Brain microvascular endothelial cell (primary cell): ENCODE measurements at places on chromosomes 1 and 21.

DNA sequence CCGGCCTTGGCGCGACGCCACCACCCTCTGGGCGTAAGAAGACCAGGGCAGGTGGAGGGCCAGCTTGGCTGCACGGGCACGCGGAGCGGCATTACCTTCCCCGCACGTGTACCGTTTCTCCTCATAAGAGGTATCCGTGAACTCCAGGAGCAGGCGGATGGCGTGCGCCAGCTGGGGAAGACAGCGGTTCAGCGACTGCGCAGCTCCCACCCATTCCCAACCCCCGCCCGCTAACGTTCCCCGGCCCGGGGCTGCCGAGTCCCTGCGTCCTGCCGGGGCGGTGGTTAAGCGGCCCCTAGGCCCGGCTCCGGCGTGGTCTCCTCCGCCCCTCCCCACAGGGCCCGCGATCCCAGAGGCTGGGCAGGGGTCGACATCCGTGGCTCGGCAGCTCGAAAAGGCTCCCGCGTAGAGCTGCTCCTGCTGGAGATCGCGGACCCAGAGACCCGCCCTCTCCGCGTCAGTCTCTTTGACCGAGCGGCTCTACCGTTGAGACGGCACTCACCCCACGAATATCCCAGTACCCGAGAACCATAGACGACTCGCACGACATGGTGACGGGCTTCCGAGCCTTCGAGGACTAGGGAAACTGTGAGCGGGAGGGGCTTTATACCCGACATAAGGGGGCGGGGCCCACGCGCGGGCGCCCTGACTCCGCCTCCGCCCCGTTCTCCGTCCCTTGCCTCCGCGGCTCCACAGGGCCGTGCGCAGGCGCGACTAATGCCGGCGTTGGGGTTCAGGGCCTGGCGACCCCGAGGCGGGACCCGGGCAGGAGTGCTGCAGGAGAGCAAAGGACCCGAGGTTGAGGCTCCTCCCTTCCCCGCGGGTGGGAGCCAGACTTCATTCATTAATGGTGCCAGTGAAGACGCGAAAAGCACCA, 862 bp downstream of the GSTM3 start:
- peak; percentile 65 for DNase-seq

DNA sequence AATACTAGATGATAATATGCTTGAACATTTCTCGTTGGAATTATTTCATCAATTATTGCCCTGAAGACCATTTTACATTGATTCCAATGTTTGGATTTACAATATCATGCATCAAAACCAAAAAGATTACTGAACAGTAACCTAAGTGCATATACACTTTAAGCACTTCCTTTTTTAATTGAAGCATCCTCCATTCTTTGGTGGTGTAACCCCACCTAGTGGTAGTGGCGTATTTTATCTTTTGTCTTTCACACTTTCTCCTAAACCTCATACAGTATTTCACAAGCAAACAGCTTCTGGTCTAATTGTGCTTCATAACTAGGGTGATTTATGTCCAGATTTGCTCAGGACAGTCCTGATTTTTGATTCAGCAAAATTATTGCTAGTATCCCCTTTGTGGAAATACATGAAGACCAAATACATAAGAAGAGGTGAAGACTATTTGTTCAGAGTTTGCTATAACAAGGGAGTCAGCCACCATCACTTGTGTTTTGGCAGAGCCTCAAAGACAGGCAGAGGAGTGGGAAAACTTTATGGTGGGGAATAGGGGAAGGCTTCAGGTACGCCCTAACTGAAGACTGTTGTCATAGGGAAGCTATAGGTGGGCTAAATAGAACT, 3.4 kb upstream of the NVL start:
- DNase-seq, result no peak

DNA sequence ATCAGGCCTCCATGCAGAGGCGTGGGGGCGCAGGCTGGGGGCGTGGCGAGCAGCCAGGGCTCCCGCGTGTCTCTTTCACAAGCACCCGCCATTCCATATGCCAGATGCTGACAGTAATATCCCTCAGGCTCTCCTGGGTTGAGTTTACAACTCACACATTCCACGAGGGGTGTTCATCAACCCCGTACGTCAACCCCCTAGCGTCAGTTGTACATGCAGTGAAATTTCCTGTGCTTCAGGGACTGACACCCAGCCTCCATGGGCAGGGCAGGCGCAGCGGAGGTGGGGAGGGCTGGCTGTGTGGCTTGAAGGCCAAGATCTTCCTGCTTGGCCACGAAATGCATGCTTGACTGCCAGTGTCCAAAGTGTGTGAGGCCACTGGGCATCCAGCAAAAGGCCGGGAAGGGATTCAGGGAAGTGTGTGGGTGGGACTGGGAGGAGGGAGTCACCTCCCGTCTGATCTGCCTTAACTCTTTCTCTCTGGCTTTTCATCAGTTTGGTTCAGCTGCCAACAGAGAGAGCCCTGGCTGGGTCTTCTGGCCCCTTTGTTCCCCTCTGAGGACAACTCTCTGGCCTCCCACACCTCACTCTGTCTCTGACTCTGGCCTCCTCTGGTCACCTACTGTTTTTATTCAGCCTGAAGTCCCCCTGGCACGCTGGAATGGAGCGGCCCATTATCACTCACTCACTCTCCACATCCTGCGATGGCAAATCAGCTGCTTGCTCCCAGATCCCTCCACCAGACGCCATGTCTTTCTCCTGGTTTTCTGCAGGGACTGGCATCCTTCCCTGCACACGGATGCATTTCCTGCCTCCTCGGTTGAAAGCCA, 33.8 kb downstream of the CLIC6 start:
- peak; percentile 43 for DNase-seq

- no peak for DNase-seq
Observed at GRCh38 chr1:20125100-20125499, 5.8 kb upstream of the PLA2G2D start.

GRCh38 chr1:207500306-207500705, 4.3 kb downstream of the CR1 start:
- no peak for DNase-seq

DNA sequence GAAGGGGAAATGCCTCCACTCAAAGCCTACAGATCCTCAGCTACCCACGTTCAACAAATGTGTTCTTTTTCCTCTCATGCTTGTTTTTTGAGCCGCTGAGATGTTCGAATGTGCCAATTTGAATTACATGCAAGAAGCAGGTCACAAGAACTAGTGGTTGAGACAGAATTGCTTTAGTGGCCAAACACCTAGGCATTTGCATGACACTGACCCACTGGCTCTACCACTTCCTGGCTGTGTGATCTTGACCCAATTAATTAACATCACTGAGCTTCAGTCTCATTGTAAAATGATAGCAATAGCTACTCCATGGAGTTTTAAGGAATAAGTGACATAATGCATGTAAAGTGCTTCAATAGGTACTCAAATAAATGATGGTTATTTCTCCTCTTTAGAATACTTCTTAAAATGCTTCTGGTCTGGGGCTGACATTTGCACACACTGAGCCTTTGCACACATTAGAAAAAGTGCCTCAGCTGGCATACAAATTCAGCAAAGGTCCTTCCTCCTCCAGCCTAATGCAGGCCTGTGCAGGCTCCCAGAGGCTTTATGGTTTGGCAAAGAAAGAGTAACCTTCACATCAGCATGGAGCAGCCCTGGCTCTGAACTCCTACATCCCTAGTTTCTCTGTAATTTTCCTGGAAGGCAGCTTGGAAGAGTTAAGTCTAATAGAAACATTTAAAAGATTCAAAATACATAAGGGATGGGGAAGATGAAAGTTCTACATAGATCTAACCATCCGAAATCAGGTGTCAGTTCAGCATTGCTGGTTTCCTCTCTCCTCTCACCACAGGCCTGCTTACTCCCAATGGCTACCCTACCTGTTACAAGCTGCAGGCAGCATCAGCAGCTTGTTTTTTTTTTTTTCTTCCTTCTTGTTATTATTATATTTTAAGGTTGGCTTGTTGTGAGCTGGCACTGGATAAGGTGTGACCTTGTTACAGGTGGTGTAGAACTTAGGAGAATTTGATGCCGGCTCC, 107.4 kb downstream of the TBX19 start:
- no peak for DNase-seq

DNA sequence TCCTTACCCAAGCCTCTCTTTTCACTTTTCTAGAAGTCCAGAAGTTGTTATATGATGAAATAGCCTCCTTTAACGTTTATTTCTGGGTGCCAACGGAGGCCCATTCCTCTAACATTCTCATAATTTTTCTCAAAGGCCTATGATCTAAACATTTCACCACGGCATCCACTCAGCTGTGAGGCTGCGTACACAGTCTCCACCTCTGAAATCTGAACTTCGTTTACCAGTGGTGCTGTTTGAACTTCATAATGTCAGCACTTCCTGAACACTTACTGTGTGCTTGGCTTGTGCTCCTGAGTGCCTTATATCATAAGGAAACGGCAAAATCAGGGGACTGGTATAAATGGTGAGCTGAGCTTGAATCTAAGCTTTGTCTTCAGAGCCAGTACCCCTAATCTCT, 12.0 kb upstream of the RBP7 start:
- DNase-seq, result no peak
